ENCODE measurements at places on chromosomes 11 and 22.

DNA sequence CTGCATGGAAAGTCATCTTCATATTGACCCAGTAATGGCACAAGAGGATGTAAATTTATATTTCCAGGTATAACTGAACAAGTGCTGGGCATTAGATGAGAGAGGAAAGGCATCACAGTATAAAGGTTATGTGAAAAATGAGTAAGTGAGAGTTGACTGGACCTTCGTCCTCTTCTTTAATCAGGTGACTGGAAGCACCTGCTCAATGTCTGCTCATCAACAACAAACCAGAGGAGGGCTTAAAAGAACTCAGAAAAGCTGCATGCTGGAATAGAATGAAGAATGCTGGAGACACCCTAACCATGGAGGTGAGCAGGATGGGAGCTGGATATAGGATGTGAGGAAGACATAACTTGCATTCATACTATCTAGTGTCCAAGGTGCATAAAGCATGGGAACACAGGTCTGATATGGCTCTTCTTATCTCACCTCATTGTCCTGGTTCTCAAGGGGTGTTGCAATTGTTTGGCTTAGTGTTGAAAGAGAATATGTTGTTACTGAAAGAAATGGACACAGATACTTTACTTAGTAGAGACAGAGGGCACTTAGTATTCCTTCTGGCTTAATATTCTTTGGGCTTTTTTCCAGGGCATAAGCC lies 7.3 kb upstream of the SLC22A9 start:
- no peak for DNase-seq

GRCh38 chr11:104286129-104286528 lies 122.2 kb upstream of the PDGFD start:
- DNase-seq, result no peak

- peak; percentile 73 for DNase-seq
Measured at GRCh38 chr11:73295241-73295995, 12.7 kb upstream of the ARHGEF17 start.

DNA sequence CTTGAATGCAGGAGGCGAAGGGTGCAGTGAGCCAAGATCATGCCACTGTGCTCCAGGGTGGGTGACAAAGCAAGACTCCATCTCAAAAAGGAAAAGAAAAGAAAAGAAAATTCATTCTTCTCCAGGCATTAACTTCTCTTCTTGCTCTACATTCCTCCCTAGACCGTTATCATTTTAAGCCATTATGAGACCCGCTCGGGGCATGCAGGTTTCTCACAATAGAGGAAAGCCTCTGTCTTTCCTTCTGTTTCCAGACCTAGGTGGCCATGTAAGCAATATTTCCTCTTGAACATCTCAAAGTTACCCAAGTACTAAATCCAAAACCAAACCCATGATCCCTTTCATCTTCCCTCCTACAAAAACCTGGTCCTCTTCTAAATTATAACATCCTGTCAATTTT lies 139.6 kb downstream of the RBFOX2 start:
- DNase-seq, result no peak

DNA sequence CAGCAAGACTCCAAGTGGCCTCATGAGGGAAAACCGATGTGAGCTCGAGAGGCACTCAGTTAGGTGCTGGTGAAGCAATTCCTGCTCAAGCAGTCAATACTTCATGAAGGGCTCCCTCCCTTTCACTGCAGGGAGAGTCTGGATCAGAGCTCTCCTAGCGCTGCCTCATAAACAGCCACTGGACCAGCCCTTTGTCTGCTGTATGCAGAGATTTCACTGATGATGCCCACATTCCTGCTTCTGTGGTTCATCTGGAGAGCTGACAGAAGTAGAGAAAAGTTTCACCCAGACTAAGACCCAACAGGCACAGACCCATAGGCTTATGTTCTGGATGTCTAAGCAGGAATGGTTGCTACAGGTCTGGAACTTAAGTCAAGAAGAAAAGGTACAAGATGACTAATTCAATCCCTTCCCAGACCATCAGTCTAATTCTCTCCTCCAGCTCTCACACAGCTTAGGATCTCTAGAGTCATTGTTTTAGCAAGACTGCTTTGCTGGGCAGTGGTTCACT lies 4.0 kb downstream of the UCP2 start:
- peak; percentile 14 for DNase-seq

- DNase-seq, result no peak
Measured at GRCh38 chr11:4903484-4903883, at the start of gene OR51A7. Gene OR51A7 (plus strand): TSS chr11:4903783. CDS start chr11:4907370, 3,587 bp downstream.

DNA sequence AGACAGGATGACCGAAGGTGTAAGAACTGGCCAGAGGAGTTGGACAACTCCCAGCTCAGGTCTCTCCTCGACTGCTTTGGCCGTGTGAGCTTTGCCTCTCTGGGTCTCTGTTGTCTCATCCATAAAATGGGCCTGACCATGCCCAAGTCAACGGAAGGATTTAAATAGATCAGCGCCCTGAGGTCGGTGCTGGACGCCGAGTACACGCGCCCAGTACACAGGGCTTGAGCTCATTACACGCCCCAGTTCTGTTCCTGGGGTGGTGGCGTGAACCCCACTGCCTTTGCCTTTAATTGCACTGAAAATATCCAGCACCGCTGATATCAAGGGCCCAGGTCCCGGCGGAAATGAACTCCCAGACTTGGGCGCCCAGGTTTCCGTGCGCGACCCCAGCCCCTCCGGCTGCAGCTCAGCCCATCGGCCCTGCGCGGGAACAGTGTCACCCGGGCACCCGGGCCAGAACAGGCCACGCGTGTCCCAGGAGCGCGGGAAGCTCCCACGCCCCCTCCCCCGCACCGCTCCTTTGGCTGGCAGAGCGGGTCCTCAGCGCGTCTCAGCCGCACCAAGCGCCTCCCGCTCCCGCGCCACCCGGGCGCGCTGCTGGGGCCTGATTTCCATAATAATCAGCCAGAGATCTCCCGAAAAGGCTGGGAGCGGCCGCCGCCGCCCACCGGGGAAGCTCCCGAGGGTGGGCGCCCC lies 42.2 kb downstream of the CYTH4 start:
- no peak for DNase-seq

DNA sequence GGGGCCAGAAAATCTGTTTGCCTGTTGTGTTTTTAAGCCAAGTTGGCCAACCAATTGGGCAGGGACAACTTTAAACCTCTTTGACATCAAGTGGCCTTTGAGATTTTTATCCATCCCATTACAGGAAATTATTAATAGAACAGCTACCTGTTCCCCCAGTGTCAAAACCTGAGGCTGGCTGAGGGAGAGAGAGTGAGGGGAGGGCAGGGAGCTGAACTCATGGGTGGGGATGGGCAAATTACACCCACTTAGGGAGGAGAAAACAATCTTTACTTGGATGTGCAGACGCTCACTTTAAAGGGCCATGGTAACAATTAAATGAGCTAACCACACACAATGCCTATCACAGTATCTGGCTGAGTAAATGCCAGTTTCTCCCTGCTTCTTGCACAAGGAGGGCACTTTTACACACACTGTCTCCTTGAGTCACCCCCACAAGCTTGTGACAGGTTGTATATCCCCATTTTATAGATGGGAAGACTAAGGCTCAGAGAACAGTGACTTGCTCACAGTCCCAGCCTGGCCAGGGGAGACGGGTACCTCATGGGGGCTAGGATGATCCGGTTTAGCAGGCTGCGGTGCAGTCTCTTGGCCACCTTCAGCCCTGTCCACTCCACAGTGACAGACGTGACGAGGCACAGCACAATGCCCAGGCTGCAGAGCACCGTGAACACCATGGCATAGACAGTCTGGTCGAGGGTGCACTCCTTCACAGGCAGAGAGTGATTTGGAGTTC lies 17.8 kb upstream of the KCNJ11 start:
- DNase-seq, result no peak

- no peak for DNase-seq
Measured at GRCh38 chr11:1390569-1391164, 933 bp downstream of the BRSK2 start.

DNA sequence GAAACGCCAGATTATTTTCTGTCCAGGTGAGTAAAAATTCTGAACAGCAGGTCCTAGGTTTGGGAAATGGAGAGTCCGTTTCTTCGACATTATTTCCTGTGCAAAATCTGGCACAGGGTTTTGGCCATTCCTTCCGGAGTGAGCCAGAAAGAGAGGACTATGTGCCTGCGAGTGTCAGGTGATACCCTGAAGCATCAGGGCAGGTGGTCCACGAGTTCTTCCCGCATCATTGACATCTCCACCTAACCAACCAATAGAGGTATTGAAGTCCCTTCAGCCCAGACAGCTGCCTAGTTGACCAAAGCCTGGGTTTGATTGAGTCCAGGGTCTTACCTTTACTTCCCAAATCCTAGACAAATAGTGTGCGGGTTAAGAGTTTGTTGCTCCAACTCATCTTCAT lies 808 bp downstream of the SNAP29 start:
- DNase-seq, result no peak
